D341Med (cell line): ENCODE measurements at places on chromosomes 1 and 21.
A peak's percentile ranks its signal among the peaks of the same experiment; 100 is the strongest.

DNA sequence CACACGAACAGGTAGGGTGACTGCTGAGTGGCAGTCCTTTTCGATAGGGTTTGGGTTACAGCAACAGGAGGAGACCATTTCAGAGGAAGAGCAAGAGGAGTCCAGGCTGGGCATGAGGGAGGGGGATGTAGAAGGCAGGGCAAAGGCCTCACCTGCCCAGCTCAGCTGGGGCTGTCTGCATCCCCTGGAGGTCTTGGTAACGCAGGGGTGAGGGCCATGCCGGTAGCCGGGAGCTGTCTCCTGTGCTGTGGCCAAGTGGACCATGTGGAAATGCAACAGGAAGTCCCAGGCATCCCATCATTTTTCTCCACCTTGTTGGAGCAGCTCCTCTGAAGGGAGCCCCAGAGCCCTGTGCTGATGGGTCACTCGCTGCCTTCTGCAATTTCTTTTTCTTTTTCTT, 105.4 kb upstream of the C1orf174 start:
- DNase-seq = no peak

- no peak for DNase-seq
Measured at GRCh38 chr21:16842696-16843035, 670.2 kb upstream of the CXADR start.

DNA sequence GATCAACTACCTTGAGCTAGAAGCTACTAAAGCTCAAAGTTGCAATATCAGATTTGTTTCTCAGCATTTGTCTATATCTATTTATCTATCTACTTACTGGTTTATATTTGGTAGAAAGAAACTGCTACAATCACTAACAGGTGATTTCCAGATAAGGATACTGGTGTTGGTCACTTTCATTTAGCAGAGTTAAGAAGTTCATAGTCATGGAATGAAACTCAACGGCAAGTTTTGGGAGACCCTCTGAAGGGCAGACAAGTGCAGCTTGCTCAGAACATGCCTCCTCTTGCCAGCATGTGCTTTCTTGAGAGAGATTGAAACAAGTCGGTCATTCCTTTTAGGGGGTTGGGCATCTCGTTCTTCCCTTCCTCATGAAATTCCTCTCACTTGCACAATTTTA, 296.5 kb downstream of the GRIK1 start:
- no peak for DNase-seq

- no peak for DNase-seq
Measured at GRCh38 chr1:12056331-12056841, 6.7 kb upstream of the TNFRSF8 start.

GRCh38 chr1:154765970-154766369, 104.1 kb downstream of the KCNN3 start:
- peak; percentile 76 for DNase-seq

DNA sequence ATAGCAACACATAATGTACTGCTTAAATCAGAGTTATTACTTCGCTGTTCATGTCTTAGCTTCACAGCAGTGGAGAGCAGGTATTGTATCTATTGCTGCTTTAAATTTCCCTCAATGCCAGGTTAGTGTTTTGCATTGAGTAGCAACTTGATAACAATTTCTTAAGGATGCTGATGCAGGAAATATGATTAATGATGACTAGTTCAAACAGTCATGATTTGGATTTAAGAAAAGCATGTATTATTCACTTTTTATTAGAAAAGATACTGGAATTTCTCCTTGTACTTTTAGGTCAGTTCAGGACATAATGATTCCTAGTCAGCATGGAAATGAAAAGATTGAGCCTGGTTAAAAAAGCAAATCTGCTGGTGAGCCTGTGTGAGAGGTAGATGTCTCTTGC, 67.2 kb upstream of the ARHGAP29 start:
- no peak for DNase-seq

DNA sequence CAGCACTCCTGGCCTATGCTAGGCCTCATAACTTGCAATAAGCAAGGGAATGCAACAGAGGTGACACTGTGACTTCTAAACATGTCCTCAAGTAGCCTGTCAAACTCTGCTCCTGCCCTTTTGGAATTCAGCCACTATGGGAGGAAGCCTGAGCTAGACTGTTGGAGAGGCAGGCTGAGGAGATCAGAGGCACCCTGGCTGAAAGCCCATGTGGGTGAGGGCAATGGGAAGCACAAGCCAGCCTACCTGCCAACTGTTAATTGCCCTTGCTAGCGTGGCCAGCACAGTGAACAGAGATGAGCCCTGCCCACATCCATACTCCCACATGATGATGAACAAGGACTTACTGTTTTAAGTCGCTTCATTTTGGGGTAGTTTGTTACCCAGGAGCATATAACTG, 17.7 kb downstream of the GNB1 start:
- no peak for DNase-seq

DNA sequence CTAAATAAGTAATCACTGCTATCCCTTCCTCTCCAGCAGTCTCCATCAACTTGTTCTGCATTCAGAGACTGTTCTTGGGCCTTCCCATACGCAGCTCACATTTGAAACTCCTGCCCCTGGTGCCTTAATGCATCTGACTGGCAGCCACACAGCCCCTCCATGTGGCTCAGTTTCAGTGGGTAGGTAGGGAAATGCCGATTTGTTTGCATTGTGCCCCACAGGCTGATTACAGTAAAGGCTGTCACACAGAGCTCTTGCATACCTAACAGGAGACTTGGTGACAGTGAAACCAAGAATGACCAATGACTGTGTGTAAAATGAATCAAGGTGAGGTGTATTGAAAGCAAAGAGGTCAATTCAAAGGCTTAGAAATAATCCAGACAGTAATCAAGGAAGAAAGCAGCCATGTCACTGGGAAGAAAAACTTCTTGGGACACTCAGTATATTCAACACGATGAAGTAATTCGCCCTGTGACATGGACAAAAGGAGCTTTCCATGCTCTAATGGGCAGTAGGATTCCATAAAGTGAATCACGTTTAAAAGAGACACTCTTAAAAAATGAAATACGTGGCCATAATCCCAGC, 12.7 kb upstream of the B3GALNT2 start:
- no peak for DNase-seq

DNA sequence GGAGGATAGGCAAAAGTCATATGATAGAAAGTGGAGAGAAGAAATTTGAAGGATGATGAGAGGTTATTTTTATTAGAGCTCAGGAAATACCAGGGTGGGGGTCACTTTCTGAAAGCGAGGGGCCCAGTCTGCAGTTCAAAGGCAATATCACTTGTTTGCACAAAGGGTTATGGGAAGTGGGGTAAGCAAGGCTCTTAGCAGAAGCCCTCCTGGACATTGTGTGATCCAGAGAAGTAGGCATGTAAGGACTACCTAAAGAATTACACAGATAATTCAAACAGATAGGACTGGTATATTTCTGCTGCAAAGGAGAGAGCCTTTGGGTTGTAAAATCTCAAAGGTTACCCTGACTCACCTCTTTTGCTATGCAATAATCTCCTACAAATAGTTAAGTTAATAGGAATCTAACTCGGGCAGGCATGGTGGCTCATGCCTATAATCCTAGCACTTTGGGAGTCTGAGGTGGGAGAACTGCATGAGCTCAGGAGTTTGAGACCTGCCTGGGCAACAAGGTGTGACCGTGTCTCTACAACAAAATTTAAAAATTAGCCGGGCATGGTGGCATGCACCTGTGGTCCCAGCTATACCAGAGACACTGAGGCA, 25.2 kb upstream of the PRRC2C start:
- DNase-seq = no peak

- DNase-seq = no peak
Measured at GRCh38 chr1:114316204-114316603, 162.5 kb upstream of the SYT6 start.

DNA sequence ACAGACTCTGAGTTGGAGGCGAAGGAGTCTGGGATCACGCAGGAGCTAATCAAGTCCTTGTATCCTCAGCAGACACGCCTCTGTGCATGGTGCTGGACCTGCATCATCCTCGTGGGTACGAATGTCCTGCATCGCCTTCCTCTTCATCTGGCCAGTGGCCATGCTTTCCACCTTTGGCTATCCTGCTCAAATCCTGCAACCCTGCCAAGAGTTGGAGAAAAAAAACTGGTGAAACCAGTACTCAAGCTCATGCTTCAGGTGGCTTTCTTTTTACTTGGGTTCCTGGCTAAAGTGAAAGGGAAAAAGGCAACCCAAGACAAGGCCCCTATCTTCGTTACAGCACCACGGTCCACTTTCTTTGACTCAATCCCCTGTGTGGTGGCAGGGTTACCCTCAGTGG, 8.9 kb downstream of the SETSIP start:
- DNase-seq = no peak

DNA sequence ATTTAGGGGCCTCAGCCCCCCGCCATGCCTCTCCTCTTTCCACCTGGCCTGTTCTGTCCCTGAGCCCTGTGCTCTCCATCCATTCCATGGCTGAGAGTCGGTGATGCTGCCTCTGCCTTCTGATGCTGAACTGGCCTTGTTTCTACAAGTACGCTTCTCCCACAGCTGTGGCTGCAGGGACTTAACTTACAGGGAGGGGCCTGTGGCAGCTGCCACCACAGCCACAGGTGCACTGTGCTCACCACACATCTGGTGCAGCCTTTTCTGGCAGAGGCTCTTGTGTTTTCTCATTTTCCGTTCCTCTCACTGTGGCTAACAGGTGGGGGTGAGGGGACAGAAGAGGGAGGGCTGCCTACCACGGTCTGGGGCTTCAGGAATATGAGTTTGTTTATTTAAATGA, 4.2 kb downstream of the FMO1 start:
- DNase-seq = no peak
